ENCODE measurements at places on chromosomes 4 and X. TPM values are rescaled to one million over a fixed set of nuclear protein-coding genes. Genes with fewer than 3 reads are reported as not detected.

CA5B gene
- 17.7 TPM for total RNA-seq

EDA2R gene
- 1.1 TPM for total RNA-seq

GLOD5 gene
- total RNA-seq: not detected

AMBN gene
- total RNA-seq: not detected

SCARB2 gene
- 3.3 TPM for total RNA-seq

EDNRA gene
- not detected for total RNA-seq

PRRG1 gene
- not detected for total RNA-seq

AWAT1 gene
- not detected for total RNA-seq

UGT2B7 gene
- total RNA-seq: not detected

VEGFD gene
- not detected for total RNA-seq

MAGIX gene
- 1.3 TPM for total RNA-seq

GAGE12E gene
- total RNA-seq: not detected

NSG1 gene
- total RNA-seq: 4.1 TPM

CD99L2 gene
- 8.4 TPM for total RNA-seq

IL1RAPL1 gene
- total RNA-seq: not detected

ENAM gene
- not detected for total RNA-seq

BTC gene
- total RNA-seq: not detected

CSAG1 gene
- total RNA-seq: not detected

ERAS gene
- not detected for total RNA-seq

MAGEA2 gene
- not detected for total RNA-seq

RTL3 gene
- total RNA-seq: not detected

P2RY8 gene
- total RNA-seq: 21.2 TPM

MAGEA9 gene
- not detected for total RNA-seq

RENBP gene
- total RNA-seq: 8.1 TPM

ZIC3 gene
- total RNA-seq: not detected

TRAPPC11 gene
- 37.9 TPM for total RNA-seq

SLC9B1 gene
- 1.8 TPM for total RNA-seq

STBD1 gene
- total RNA-seq: 0.14 TPM

SMIM31 gene
- total RNA-seq: not detected

JADE3 gene
- 2.7 TPM for total RNA-seq

TAF7L gene
- total RNA-seq: not detected

AKAP4 gene
- total RNA-seq: not detected
